ENCODE measurements at places on chromosomes 2 and 18. TPM values are rescaled to one million over a fixed set of nuclear protein-coding genes. Genes with fewer than 3 reads are reported as not detected.

DNA sequence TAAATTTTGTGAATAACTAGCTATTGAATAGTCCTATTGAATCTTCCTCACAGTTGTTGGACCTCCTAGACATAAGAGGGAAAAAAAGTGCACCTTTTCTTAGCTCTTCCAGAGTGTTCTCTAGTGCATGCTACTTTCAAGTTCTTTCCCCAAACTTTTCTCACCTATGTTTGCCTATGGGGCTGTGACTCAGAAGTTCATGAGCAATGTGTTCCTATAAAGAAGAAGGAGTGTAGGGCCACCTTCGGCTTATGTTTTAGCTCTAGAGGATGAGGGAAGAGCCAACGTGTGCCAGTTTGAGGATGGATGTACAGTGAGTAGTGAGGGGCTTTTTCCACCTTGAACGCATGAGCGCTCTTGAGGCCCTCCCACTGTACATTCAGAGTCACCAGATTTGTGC lies 27.0 kb upstream of the HNMT start:
- peaks cover 28% of the 10 kb centered on the region for H3K4me1 ChIP-seq
- H3K27me3 ChIP-seq = no peaks in the 10 kb centered on the region
- H3K4me3 ChIP-seq = no peak overlapping the region

GRCh38 chr2:45119038-45119437 lies 109.8 kb upstream of the SIX2 start:
- H3K27me3 ChIP-seq = no peaks in the 10 kb centered on the region
- DNase-seq = no peak
- peak overlapping the region; percentile 63 for H3K27ac ChIP-seq
- no peak overlapping the region for H3K4me3 ChIP-seq
- no peaks in the 10 kb centered on the region for H3K36me3 ChIP-seq

- H3K36me3 ChIP-seq = no peaks in the 10 kb centered on the region
- H3K4me1 ChIP-seq = peaks cover 14% of the 10 kb centered on the region
- DNase-seq = no peak
- no peak overlapping the region for H3K4me3 ChIP-seq
Measured at GRCh38 chr2:72077702-72078169, 69.9 kb downstream of the CYP26B1 start.

DNA sequence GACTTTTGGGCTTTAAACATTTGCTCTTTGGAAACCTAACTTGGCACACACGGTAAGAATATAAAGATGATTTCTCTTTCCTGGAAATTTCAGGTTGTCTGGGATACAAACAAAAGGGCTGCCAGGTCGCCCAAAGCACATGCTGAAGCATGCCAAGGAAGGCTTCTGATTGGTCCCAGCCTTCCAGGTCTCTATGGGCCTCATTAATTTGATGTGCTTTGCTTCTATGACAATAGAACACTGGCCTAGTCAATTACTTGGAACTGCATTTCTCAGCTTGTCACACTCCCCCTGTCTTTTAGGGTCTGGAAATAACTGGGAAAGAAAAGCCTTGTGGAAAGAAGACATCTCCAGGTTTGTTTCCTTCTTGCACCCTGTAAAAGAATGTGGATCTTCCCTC lies 228.9 kb downstream of the ADCYAP1 start:
- H3K4me1 ChIP-seq = no peaks in the 10 kb centered on the region
- DNase-seq = no peak
- H3K27ac ChIP-seq = no peak overlapping the region
- H3K27me3 ChIP-seq = no peaks in the 10 kb centered on the region
- no peak overlapping the region for H3K4me3 ChIP-seq

DNA sequence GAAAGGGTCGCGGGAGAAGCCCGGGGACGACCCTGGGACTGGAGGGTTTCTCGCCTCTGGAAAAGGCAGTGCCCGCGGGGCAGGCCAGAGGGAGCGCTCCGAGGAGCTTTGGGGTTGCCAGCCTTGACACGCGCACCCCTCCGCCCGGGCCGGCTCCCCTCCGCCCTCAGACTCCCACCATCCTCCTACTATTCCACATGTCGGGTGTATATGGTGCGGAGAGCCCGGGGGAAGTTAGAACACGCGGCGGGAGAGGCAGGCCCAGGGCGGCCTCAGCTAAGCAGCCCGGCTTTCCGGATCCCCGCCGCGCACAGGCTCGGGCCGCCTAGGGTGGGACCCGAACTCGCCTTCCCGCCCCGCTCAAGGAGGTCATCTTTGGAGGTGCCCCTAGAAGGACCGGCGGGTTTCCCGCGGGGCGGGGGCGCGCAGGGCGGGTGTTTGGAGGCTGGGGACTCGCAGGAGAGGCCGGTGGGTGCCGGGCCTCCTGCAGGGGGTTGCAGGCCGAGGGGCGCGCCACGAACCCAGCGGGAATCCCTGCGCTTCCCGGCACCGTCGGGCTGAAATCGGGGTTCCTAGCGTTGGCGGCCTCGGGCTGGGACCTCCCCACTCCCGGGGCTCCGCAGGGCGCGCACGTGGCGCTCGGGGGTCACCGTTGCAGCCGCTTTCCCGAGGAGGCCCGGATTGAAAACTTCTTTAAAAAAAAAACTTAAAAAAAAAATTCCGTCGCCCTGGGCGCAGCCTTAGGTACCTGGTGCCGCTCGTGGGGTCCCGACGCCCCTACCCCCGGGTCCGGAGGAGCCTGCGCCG lies 3.7 kb downstream of the NFATC1 start:
- no peak overlapping the region for H3K27ac ChIP-seq
- peaks cover 18% of the 10 kb centered on the region for H3K4me1 ChIP-seq

DNA sequence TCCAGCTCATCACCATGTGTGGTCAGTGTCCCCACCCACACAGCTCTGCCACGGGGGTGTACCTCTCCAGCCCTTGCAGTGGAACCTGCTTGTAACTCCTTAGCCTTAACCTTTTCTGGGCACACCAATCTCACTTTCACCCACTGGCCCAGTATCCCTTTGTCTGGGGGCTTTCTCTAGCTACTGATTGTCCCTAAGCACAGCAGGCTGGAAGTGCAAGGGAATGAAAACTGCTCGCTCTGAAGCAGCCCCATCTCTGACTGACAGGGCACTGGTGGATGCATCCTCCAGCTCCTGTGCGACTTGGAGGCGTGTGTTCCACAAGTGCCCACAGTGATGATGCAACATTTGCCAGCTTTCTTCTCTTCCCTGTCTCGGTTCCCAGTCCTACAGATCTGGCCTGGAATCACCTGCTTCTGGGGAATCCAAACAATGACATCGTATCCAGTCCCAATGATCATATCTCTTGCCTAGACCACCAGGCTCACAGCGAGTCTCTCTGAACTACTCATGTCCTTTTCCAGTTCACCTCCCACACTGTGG lies 33.6 kb downstream of the SCTR start:
- no peak for DNase-seq
- peak overlapping the region; percentile 82 for H3K27ac ChIP-seq
- H3K27me3 ChIP-seq = no peaks in the 10 kb centered on the region
- no peak overlapping the region for H3K4me3 ChIP-seq
- peaks cover 36% of the 10 kb centered on the region for H3K4me1 ChIP-seq

- H3K27me3 ChIP-seq = no peaks in the 10 kb centered on the region
- H3K27ac ChIP-seq = no peak overlapping the region
- DNase-seq = no peak
- no peaks in the 10 kb centered on the region for H3K36me3 ChIP-seq
- no peak overlapping the region for H3K4me3 ChIP-seq
- no peaks in the 10 kb centered on the region for H3K4me1 ChIP-seq
Measured at GRCh38 chr2:6906165-6906741, 11.0 kb upstream of the RNF144A start.

- no peak overlapping the region for H3K27ac ChIP-seq
- H3K4me1 ChIP-seq = no peaks in the 10 kb centered on the region
- H3K27me3 ChIP-seq = peaks cover 7% of the 10 kb centered on the region
- DNase-seq = no peak
- no peaks in the 10 kb centered on the region for H3K36me3 ChIP-seq
Measured at GRCh38 chr18:23710946-23711345, 21.7 kb downstream of the LAMA3 start.

DNA sequence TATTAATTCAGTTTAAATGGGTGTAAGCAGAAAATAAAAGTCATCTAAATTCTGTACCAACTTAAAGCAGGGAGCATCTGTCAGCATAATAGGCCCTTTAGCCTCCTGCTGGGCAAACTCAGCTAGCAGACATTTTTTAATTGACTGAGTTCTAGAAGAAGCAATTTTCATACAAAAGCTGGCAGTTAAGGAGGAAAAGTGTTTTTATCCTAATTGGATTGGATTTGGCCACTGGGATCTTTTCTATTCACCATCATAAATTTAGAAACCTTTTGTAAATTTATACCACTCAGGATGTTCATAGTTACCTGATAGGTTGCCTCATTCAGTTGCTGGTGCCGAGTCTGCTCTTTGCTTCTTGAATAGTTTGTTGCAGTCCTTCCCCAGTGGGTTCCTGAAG lies 262.7 kb upstream of the FSIP2 start:
- no peak overlapping the region for H3K27ac ChIP-seq
- no peaks in the 10 kb centered on the region for H3K36me3 ChIP-seq
- no peaks in the 10 kb centered on the region for H3K4me1 ChIP-seq
- no peaks in the 10 kb centered on the region for H3K27me3 ChIP-seq
- DNase-seq = no peak

GRCh38 chr2:132415915-132416722 lies 486 bp upstream of the GPR39 start:
- no peaks in the 10 kb centered on the region for H3K36me3 ChIP-seq
- H3K4me3 ChIP-seq = peak overlapping the region; percentile 50
- DNase-seq = peak; percentile 97

- no peak overlapping the region for H3K4me3 ChIP-seq
- H3K27ac ChIP-seq = no peak overlapping the region
- H3K27me3 ChIP-seq = no peaks in the 10 kb centered on the region
Measured at GRCh38 chr2:119216994-119217393, 6.6 kb upstream of the STEAP3 start.

GRCh38 chr18:39741755-39742466 lies 2176.3 kb upstream of the CELF4 start:
- H3K4me1 ChIP-seq = no peaks in the 10 kb centered on the region
- no peaks in the 10 kb centered on the region for H3K36me3 ChIP-seq
- no peaks in the 10 kb centered on the region for H3K27me3 ChIP-seq
- DNase-seq = no peak
- no peak overlapping the region for H3K27ac ChIP-seq
- H3K4me3 ChIP-seq = no peak overlapping the region

APCDD1 gene
- total RNA-seq = not detected

WDR43 gene
- total RNA-seq = 79.2 TPM

SCN3A gene
- total RNA-seq = 0.19 TPM

HOXD9 gene
- 1.8 TPM for total RNA-seq

REG3G gene
- not detected for total RNA-seq

Data from SJSA1 (cell line).